Erythroblast (primary cell): ENCODE measurements at places on chromosomes 6 and 20.

DNA sequence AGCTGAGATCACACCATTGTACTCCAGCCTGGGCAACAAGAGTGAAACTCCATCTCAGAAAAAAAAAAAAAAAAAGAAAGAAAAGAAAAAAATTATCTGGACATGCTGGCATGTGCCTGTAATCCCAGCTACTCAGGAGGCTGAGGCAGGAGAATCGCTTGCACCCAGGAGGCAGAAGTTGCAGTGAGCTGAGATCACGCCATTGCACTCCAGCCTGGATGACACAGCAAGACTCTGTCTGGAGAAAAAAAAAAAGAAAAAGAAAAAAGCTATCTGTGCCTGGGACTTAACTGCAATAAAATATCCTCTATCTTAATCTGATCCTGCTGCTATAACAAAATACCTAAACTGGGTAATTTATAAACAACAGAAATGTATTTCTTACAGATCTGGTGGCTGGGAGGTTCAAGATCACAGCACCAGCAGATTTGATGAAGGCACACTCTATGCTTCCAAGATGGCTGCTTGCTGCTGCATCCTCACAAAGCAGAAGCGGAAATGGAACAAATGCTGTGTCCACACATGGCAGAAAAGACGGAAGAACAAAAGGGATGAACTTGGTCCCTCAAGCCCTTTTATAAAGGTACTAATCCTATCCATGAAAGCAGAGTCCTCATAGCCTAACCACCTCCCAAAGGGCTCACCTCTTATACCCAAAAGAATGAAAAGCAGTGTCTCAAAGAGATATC, 273.3 kb upstream of the JARID2 start:
- DNase-seq = no peak

DNA sequence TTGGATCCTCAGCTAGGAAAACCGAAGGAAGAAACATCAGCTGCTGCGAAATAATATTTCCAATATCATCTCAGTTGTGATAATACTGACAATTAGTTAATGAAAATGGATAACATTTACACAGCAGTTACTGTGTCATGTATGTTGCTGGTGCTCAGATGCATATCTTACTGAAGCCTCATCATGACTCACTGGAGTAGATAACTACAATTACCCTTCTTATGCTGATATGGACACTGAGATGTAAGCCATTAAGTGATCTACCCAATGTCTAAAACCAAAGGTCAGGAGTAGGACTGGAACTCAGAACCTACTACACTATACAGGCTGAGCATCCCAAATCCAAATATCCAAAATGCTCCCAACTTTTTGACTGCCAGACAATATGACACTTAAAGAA, 54.7 kb upstream of the LYRM2 start:
- DNase-seq = no peak

GRCh38 chr20:63027922-63028389, 21.2 kb upstream of the BHLHE23 start:
- no peak for DNase-seq

- DNase-seq = no peak
Measured at GRCh38 chr6:167420858-167421766, 96.2 kb downstream of the TTLL2 start.

DNA sequence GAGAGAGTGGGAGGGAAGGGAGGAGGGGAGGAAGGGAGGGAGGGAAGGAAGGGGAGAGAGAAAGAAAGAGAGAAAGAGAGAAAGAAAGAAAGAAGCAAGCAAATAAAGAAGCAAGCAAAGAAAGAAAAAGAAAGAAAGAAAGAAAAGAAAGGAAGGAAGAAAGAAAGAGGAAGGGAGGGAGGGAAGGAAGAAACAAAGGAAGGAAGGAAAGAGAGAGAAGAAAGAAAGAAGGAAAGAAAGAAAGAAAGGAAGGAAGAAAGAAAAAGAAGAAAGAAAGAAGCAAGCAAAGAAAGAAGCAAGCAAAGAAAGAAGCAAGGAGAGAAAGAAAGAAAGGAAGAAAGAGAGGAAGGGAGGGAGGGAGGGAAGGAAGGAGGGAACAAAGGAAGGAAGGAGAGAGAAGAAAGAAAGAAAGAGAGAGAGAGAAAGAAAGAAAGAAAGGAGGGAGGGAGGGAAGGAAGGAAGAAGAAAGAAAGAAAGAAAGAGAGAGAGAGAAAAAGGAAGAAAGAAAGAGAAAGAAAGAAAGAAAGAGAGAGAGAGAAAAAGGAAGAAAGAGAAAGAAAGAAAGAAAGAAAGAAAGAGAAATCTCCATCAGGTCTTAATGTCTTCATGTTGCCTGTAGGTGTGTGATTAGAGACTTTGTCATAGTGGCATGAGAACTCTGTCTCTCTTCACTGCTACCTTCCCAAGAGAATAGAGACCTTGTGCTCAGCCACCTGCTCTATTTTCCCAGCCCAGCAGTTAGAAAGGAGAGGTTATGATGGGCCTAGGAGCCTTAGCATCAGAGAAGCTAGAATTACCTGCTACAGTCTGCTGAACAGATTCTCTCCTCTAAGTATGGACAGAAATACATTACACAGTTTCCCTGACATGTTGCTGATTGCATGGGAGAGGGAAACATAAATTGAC, 5.0 kb downstream of the SEMG1 start:
- no peak for DNase-seq

GRCh38 chr20:25250508-25250907, 2.6 kb downstream of the PYGB start:
- no peak for DNase-seq

- no peak for DNase-seq
Measured at GRCh38 chr6:2403546-2403945, 158.1 kb upstream of the GMDS start.

DNA sequence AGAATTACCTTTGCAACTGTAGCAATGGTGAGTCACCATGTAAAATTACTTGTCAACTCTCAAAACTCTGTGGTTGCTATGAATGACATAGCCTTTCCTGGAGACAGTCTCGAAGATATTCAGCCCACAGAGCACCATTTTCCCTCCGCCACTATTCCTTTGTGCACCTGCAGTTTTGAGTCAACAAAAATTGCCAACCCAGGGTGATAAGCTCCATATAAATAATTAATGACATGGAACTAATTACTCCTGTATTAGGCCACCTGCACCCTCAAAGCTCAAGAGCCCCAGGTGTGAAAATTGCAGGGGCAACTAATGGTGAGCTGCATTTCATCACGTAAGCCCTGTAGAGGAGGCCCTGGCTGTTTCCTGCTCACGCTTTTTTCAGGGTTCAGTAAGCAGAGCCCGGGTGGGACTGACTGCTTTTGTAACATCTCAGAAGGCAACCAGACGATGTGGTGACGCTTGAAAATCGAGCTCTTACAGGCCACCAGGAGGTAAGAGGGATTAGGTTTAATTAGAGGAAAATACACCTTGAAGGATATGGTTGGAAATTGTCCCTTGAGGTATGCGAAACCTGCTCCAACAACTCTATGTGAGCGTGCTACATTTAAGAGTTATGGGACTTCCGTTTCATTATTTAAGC, 70.8 kb downstream of the BMP2 start:
- DNase-seq = no peak
